ENCODE measurements at places on chromosomes 11 and 22.

GRCh38 chr11:68340784-68341556 is 28.6 kb downstream of the LRP5 start:
- DNase-seq = no peak

DNA sequence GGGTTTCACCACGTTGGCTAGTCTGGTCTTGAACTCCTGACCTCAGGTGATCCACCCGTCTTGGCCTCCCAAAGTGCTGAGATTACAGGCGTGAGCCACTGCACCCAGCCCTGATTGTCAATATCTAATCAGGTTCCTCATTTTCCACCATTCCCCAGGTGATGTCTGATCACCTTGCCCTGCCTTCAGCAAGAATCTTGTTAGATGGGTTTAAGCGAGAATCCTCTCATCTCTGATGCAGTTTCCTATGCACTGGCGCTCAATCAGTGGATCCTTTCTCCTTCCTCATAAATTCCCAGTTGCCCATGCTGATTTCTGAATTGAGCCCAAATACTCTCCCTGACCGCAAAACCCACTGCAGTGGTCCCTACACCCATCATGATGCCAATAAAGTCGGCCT is 664 bp upstream of the ZC3H7B start:
- DNase-seq = no peak

DNA sequence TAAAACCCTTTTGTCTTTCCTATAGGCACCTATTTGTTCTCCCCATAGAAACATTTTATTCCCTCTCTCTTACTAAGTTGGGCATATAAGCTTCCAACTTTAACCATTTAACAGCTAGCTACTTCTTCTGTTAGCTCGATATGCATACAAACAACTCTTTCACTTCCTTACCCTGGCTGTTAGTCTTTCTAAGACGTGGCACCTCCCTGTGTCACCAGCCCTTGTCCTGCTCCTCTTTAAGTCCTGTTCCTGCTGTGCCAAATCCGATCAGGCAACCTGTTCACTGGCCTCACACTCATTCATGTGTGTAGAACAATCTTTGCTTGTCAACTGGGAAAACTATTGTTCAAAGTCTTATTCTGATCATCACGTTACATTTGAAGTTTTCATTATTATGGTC is 1376.1 kb upstream of the TENM4 start:
- DNase-seq = no peak

DNA sequence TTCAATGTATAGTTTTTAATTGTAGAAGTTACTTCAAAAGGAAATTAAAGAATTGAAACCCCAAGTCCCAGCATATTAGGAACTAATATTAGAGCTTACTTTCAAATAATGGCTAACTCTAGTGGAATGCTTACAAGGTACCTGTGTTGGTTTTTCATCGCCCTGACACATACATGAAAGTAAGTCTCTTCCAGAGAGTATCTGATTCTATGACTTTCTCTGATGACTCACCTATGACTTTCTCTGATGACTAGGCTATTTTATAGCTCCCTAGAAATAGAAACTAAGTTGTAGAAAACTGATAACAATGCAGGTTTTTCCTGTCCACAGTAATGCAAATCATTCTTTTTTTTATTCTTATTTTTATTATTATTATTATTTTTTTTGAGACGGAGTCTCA is 33.6 kb upstream of the MMP7 start:
- DNase-seq = no peak

GRCh38 chr11:74532501-74533246 is 39.1 kb upstream of the LIPT2 start:
- no peak for DNase-seq

DNA sequence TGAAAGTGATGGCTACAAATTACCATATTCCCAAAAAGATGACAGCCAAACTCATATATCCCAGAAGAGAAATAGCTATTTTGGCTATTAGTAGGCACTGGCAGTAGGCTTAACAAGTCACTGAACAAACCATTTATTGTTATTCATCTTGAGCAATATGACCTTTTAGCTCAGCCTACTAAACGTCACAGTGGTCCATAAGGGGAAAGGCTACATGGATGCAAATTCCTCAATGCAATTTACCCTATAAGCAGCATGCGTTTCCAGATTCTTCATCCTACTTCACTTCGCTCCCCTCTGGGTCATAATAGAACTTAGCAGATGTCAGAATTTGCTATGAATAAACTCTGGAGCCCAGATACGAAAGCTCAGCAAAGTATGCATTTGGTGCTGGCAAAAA is 114.0 kb downstream of the SIK3 start:
- no peak for DNase-seq

GRCh38 chr11:126456089-126456488 is 100.6 kb downstream of the ST3GAL4 start:
- no peak for DNase-seq

GRCh38 chr11:119511614-119512306 is 88.8 kb upstream of the THY1 start:
- DNase-seq = no peak

DNA sequence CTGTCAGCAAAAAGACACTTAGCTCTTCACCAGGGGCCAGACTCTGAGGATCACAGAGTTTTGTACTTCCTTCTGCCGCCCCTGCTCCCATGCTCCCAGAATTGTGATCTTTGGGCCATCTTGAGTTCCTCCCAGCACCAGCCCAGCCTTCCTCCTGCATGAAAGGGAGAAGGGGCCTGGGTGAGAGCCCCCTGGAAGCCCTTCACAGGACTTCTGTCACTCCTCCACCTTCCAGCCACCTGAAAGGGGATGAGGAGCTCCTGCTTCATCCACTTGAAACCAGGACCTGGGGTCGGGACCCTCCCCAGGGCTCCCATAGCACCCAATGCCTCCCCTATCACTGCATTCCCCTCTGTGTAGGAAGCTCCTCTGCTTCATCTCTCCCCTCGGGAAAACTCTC is 174.2 kb downstream of the BUD13 start:
- DNase-seq = no peak

- DNase-seq = no peak
These were observed 25.8 kb downstream of the YDJC start for GRCh38 chr22:21603973-21604372.

GRCh38 chr11:128693416-128693712 is 508 bp upstream of the FLI1 start:
- DNase-seq = no peak

GRCh38 chr11:1908618-1909017 is 10.9 kb upstream of the TNNT3 start:
- no peak for DNase-seq

DNA sequence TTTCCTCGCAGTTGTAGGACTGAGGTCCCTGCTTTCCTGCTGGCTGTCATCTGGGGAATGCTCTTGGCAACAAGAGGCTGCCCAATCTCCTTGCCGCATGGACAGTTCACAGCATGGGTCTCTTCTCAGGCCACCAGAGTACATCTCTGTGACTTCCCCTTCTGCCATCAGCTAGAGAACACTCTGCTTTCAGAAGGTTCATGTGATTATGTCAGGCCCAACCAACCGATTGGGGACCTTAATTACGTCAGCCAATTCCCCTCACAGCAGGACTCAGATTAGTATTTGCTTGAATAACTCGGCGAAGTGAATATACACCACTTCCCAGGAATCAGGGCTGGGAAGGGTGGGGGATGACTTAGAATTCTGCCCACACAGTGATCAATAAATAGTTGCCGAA is 61.9 kb upstream of the CSNK2A3 start:
- no peak for DNase-seq

- no peak for DNase-seq
These were observed 16.4 kb downstream of the USP2 start for GRCh38 chr11:119365071-119365591.

- DNase-seq = no peak
These were observed 59.3 kb downstream of the ENDOD1 start for GRCh38 chr11:95148938-95149337.

DNA sequence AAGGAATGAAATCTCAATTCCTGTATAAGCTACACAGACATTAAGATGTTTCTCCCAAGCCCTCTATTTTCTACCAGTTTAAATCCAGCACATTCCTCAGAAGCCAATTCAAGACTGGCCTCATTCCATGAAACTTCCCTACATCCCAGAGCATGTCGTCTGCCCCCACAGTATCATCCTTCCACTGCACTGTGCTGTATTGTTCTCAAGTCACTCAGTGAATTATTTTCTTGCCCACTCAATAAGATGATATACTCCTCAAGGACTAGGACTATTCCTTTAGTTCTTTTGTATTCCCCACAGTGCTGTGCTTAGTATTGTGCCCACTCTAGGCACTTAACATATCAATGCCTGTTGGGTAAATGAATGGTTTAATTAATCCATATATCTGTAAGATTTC is 203.1 kb upstream of the BLID start:
- no peak for DNase-seq

DNA sequence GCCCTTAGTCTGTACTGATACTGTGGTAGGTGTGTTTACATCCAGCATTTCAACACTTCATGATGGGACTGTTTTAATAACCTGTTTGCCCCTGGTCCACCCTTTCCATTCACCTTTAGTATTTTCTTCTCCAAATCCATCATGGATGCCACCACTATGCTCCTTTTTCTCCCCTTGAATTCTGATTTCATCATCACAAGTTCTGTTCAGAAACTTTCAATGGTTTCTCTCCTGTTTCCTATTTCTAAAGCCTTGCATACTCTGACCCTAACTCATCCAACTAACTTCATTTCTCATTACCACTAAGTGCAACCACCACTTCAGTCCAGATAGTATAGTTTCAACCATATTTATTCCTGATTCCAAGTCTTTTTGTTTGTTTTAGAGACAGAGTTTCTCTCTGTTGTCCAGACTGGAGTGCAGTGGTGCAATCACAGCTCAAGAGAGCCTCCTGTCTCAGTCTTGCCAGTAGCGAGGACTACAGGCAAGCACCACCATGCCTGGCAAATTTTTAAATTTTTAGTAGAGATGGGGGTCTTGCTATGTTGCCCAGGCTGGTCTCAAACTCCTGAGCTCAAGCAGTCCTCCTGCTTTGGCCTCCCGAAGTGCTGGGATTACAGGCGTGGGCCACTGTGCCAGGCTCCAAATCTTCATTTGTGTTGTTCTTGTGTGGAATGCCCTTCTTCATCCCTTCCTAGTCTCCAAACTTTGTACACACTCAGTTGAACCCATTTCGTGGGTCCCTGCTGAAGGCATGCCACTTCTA is 1.2 kb upstream of the LIN7C start:
- DNase-seq = no peak

DNA sequence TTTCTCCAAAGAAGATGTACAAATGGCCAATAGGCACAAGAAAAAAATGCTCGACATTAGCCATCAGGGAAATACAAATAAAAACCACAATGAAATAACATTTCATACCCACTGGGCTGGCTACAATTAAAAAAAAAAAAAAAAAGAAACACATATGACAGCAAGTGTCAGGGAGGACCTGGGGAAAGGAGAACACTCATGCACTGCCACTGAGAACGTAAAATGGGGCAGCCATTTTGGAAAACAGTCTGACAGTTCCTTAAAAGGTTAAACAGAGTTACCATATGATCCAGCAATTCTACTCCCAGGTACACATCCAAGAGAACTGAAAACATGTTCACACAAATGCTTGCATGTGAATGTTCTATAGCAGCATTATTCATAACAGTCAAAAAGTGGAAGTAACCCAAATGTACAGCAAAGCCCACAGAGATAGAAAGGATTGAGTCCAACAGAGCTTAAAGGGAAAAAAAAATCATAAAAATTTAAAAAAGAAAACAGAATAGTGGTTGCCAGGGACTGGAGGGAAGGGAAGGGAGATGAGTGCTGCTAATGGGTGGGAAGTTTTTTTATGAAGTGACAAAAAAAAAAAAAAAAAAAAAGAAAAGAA is 48.4 kb upstream of the CYP2D6 start:
- DNase-seq = no peak

DNA sequence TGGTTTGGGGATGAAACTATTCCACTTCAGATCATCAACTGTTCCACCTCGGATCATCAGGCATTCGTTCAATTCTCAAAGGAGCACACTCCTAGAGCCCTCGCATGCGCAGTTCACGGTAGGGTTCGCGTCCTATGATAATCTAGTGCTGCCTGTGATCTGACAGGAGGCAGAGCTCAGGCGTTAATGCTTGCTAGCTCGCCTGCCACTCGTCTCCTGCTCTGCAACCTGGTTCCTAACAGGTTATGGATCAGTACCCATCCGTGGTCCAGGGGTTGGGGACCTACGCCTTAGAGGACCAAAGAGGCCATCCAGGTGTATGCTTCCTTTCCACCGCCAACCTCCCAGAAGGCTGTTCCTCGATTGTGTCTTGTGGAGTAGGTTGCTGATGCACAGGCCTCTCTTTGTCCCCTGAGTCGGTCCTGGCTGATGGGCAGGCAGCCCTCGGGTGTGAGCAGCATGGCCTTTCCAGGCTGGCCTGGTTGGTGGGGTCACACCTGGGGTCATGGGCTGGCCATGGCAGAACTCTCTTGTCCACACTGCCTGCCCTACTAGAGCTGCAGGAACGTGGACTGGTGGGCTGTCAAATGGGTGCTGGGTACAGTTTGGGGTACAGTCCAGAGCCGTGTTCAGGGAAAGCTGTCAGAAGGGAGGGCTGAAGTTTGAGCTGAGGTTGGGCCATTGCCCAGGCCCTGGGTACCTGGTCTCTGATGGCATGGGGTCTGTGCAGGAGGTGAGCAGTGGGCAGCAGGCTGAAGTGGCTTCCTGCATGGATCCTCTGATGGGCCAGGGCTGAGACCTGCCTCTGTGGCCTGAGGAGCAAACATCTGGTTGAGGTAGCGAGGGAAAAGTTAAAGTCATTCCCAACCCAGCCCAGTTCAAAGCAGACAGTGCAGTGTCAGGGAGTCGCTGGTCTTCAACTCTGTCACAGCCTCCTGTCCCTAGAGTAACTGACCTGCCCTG is 11.1 kb downstream of the PRDM11 start:
- no peak for DNase-seq

GRCh38 chr11:61911701-61912529 is 5.5 kb downstream of the RAB3IL1 start:
- no peak for DNase-seq

DNA sequence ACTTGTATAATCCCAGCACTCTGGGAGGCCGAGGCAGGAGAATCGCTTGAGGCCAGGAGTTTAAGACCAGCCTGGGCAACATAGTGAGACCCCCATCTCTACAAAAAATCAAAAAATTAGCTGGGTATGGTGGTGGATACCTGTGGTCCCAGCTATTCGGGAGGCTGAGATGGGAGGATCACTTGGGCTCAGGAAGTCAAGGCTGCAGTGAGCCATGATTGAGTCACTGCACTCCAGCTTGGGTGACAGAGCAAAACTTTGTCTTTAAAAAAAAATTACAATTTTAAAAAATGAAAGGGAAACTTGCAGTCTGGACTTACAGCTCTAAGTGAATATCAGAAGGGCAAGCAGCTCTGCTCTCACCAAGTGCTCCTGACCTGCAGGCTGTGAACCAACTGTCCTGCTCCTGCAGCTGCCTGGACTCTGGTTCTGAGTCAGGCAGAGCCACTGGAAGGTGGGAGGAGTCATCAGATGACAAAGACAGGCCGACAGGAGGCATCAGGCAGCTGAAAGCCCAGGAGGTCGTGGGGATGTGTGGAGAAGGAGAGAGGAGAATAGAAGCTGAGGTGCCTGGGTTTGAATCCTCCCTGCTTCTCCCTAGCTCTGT is 9.6 kb downstream of the SMTNL1 start:
- no peak for DNase-seq

- no peak for DNase-seq
These were observed 36.5 kb downstream of the GRIK4 start for GRCh38 chr11:120547811-120548681.

- no peak for DNase-seq
These were observed 188.3 kb downstream of the OPCML start for GRCh38 chr11:133343951-133344350.
